ENCODE measurements at places on chromosomes 6 and 20. TPM values are rescaled to one million over a fixed set of nuclear protein-coding genes. Genes with fewer than 3 reads are reported as not detected.

DNA sequence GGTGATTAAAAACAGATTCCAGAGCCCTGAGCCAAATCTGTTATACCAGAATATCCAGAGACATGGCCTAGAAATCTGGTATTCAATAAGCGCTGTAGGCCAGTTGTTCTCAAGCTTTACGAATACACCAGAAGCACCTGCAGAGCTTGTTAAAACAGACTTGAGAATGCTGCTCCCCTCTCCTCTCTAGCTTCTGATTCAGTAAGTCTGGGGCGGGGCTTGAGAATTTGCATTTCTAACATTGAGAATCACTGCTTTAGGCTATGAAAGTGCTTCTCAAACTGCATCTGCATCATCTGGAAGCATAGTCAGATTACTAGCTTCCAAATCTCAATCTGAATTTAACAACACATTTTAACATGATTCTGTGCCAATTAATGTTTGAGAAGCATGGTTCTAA lies 20.5 kb upstream of the MAN1A1 start:
- no peak for DNase-seq

DNA sequence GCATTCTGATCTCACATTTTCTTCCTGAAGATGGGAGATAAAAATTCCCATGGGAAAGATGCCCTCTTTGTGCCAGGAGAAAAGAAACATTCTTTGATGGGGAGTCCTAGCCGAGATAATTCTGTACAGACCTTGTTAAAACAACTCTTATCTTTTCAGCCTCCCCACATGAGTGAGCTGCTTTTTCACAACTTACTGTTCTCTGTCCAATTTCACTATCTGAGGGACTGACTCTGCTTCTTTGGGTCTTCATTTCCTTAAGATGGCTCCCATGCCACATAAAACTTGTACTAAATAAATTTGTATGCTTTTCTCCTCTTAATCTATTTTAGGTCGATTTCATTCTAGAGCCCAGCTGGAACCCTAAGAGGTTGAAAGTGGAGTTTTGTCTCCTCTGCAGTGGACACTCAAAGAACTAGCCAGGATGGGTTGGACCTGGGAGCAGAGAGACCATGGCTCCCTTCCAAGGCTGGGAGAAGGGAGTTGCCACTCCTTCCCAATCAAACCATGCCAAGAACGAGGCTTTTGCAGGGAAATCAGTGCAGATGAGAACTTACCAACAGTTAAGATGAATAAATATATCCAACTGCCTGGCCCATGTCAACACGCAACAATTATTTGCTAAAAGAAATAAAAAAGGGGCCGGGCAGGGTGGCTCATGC lies 285.8 kb upstream of the SULF2 start:
- DNase-seq = no peak

- no peak for DNase-seq
These were observed 99.2 kb downstream of the IRAK1BP1 start for GRCh38 chr6:78966542-78966941.

MLIP gene
- total RNA-seq = not detected

OXT gene
- not detected for total RNA-seq

All from IMR-90 (cell line).